ENCODE measurements at places on chromosomes 3 and 15. TPM values are rescaled to one million over a fixed set of nuclear protein-coding genes. Genes with fewer than 3 reads are reported as not detected.

ERICH6 gene
- under 0.01 TPM for total RNA-seq

CELF6 gene
- total RNA-seq: 0.17 TPM

ZCWPW2 gene
- 1.0 TPM for total RNA-seq

INSYN1 gene
- total RNA-seq: 1.3 TPM

EPHA6 gene
- total RNA-seq: under 0.01 TPM

CSPG5 gene
- under 0.01 TPM for total RNA-seq

OR5K2 gene
- not detected for total RNA-seq

RTP3 gene
- not detected for total RNA-seq

PRRT3 gene
- total RNA-seq: 3.8 TPM

EAF2 gene
- total RNA-seq: 2.1 TPM

ZPLD1 gene
- total RNA-seq: 0.17 TPM
